ENCODE measurements at places on chromosomes 4 and X. TPM values are rescaled to one million over a fixed set of nuclear protein-coding genes. Genes with fewer than 3 reads are reported as not detected.

Gene ADGRG4
- total RNA-seq = not detected

Gene DMP1
- total RNA-seq = not detected

Gene JAKMIP1
- 11.2 TPM for total RNA-seq

Gene MXRA5
- 16.8 TPM for total RNA-seq

Gene GAGE12J
- total RNA-seq = not detected

Gene CLDN22
- total RNA-seq = 0.14 TPM

Gene USP17L5
- not detected for total RNA-seq

Gene GYPB
- 1.2 TPM for total RNA-seq

Gene TMEM150C
- 19.5 TPM for total RNA-seq

Gene AKAP4
- not detected for total RNA-seq

Gene LAS1L
- total RNA-seq = 56.2 TPM

Gene PPAT
- 54.1 TPM for total RNA-seq

Gene AADAT
- total RNA-seq = 42.3 TPM

Gene LETM1
- total RNA-seq = 51.4 TPM

Gene NDST4
- total RNA-seq = not detected

Gene FAT4
- 0.22 TPM for total RNA-seq

Gene CSAG2
- 0.35 TPM for total RNA-seq

Gene PDLIM3
- 9.8 TPM for total RNA-seq

Gene TMLHE
- 17.8 TPM for total RNA-seq

Gene TAF7L
- total RNA-seq = 0.22 TPM

Gene VCX3B
- total RNA-seq = not detected

Measured in endodermal cell (in vitro differentiated cells).